ENCODE measurements at places on chromosomes 7 and 10.

DNA sequence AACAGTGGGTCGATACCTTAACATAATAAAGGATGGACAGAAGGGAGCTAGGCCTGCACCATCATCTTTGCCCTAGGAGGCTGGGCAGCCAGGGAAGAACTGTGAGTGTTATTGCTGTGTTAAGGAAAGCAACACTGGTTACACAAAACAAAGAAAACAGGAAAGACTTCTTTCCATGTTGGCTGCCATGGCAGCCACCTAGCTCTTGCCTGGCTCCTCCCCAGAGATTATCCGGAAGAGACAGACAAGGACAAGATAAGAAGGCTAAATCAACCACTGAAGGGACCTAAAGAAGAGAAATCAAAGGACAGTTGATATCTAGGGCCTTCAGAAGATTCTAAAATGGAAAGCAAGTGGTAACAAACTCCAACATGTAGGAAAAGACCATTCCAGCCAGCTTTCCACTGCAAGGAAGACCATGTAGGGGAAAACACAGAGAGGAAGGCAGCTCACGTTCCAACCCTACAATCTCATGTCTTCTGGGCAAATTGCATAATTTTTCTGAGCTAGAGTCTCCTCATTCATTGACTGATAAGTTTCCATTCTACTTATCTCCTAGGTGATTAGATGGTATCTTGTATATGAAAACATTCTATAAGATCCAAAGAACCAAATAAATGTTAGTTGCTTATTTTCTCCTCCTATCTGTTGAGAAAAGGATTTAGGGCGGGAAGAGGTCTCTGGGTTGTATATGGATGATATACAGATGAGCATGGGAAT is 51.2 kb downstream of the SP8 start:
- DNase-seq = no peak

DNA sequence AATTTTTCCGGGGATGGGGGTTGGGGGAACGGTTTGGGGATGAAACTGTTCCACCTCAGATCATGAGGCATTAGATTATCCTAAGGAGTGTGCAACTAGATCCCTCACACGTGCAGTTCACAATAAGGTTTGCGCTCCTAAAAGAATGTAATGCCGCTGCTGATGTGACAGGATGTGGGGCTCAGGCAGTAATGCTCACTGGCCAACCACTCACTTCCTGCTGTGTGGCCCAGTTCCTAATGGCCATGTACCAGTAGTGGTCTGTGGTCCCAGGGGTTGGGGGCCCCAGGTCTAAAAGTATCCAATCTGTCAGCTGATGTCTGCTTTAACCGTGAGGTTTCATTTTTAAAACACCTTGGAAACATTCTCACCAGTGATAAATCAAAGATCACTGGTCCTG is 2.2 kb downstream of the STN1 start:
- no peak for DNase-seq

GRCh38 chr10:129766611-129767550 is 197.2 kb downstream of the EBF3 start:
- no peak for DNase-seq

DNA sequence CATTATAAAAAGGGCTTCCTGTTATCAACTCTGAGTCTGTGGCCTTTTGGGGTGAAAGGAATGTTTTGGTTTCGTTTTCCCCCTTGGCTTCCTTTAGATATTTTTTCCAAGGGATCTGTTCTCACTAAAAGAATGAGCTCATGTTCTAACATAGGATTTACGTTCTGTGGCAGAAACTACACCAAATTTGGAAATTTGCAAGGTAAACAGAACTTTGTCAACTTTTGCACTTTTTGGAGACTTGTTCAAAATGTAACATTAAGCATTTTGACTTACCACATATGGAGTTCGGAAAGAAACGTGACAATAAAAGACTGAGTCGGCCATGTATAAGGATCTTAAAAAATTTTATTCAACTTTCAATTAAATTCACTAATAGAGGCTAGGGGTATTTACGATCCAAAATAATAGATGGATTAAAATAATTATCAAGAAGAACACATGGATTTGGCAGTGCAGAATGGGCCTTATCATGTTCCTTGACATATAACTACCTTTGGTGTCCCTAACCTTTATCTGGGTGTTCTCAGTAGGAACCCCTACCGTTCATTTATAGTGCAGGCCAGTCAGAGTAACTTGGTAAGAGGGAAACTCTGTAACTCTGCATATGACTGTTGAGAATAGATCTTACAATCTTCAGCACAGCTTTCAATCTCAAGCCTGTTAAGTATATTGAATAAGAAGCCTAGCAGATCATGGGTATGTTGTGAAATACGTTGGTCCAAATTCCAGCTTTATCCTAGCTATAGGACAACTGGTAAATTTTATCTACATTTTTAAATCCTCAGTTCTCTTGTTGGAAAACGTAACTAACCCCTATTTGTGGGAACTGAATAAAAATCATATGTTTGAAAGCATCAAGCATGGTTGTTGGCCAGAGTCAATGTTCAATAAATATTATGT is 11.8 kb downstream of the CPED1 start:
- DNase-seq = no peak

DNA sequence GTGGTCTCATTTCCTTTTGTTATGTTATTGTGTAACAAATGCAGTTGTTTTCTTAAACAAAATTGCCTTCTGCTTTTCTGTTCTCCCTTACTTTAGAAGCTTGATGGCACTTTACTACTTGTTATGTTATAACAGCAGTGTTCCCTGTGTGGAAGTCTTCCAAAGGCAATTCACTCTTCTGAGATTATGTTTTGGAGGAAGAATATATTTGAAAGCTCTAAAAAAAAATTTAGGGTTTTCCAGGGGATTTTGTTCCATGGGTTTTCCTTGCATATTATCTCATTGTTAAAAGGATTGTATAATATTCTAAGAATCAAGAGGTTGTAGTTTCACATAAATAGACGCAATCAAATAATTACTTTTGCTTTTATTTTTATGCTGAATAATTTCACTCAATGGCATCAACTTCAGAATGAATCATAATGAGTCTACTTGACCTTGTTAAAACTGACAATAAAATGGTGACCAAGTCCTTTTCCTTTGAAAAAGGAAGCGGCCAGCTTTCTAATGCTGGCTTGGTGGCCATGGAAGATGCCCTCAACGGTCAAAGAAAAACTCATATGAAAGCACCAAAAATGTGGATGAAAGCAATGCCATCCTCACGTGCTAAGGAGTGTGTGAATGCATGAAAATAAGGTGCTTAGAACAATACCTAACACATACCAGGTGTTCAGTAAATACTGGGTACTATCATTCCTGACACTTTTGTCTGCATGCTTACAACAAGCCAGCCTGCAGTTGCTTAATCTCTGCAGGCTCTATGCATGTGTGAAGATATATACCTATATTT is 92.4 kb upstream of the KLF6 start:
- no peak for DNase-seq

DNA sequence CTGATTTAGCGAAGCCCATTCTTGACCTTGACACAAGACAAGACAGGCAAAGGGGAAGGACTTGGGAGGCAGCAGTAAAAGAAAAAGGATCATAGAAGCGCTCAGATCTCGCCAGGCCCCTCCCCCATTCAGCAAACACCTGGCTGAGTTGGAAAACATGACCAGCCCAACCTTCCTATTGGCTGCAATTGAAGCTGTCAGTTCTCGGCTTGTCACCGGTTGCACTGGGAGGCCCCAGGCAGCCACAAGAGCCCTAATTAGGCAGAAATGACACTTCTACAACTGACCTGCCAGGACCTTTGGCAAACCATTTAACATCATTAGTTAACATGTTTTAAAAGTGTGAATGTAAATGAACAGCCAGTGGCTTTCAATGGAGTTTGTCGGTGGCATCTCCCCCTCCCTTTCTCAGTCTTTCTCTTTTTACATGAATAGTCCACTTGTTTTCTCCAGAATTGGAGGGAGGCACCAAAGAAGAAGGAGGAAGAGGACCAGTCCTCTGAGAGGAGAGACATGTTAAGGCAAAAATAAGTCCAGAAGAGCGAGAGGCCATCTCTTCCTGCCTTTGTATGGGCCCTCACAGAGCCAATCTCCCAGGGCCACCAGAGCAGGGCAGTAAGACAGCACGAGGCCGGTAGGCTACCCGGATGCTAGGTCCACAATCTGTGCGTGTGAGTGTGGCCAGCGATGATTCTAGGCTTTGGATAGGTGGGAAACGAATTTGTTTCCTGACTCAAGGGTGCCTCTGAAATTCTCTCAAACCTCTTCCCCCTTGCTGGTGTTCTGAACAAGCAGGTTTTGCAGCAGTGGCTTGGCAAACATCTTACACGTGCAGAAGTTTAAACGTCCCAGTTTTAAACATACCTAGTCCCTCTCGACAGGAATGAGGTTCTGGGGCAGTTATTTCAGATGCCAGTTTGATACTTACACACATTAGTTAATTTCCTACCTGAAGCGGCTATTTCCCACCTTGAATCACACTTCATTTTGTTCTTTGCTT is 15.0 kb upstream of the ENO4 start:
- DNase-seq = no peak

DNA sequence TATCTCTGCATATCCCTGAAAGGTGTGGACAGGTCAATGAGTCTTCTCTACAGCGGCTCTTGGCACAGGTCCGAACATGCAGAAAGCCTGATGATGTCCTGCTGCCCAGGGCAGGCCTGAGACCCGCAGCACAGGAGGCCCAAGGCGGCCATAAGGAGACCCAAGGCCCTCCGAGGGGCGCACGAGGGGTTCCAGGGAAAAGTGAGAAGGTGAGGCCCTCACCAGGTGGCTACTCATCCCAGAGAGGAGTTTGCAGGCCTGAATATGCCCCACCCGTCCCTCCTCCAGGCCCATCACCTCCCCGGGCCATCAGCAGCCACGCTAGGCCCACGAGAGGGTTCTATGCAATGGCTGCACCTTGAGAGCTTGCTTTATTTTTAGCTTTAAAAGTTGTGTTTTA is 173.4 kb upstream of the RHEB start:
- DNase-seq = no peak

GRCh38 chr7:33432821-33433220 is 303.5 kb downstream of the BBS9 start:
- no peak for DNase-seq

DNA sequence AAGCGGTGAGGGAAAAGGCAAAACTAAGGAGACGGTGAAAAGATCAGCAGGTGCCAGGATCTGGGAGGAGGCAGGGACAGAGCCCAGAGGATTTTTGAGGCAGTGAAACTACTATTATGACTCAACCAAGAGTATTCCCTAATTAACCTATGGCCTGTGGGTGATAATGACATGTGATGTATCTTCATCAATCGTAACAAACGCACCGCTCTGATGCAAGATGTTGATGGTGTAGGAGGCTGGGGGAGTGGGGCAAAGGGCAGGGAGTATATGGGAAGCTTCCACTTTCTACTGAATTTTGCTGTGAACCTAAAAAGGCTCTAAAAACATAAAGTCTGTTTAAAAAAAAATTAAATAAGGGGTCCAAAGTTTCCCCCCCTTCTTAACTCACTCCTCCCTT is 25.5 kb upstream of the EZH2 start:
- no peak for DNase-seq

DNA sequence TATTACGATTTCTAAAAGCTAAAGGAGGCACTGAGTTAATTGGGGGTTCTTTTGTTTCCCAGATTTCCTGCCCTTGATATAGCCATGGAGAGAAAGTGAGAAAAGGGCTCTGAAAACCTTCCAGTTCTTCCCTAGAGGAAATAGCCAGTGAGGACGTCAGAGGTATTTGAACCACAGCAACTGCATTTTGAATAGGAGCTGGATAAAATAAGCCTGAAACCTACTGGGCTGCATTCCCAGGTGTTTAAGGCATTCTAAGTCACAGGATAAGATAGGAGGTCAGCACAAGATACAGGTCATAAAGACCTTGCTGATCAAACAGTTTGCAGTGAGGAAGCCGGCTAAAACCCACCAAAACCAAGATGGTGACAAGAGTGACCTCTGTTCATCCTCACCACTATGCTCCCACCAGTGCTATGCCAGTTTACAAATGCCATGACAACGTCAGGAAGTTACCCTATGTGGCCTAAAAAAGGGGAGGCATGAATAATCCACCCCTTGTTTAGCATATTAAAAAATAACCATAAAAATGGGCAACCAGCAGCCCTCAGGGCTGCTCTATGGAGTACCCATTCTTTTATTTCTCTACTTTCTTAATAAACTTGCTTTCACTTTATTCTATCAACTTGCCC is 85.1 kb upstream of the FRMD4A start:
- DNase-seq = no peak

DNA sequence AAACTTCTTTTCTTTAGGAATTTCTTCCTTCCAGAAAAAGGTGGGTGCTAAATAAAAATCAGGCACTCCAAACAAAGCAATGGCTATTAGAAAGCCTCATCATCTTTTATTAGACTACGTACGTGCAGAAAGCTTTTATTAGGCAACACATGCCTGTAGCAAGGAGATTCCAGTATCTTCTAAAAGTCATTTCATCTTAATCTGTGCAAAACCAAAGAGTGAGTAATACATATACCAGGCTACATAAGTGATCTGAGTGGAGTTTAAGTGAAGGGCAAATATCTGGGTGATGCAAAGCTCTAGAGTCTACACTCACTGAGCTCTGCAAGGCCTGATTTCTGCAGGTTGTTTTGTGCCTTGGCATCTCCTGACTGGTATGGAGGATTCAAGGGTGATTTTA is 231.7 kb downstream of the ELMO1 start:
- no peak for DNase-seq

GRCh38 chr10:75663947-75664664 is 232.7 kb downstream of the LRMDA start:
- DNase-seq = no peak

DNA sequence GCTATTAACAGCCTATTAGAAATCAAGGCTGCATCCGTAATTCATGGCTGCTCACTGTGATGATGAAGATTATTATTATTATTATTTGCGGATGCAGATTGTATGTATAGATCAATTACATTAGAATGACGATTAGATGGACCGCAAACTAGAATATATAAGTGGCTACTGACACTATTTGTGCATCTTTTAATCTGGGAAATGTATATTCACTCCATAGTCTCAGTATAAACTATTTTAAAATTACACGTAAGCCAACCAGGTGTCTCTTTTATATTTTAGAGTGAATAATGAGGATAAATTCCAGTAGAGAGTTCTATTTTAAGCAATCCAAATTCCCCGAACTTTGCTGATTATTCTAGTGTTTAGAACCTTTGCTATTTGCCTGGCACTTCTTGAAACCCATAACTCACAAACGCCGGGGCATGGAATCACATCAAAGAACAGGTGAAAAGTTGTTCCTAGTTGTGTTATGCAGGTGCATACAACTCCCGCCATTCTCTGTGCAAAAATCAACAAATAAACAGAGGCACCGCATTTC is 509 bp upstream of the ING3 start:
- DNase-seq = no peak

DNA sequence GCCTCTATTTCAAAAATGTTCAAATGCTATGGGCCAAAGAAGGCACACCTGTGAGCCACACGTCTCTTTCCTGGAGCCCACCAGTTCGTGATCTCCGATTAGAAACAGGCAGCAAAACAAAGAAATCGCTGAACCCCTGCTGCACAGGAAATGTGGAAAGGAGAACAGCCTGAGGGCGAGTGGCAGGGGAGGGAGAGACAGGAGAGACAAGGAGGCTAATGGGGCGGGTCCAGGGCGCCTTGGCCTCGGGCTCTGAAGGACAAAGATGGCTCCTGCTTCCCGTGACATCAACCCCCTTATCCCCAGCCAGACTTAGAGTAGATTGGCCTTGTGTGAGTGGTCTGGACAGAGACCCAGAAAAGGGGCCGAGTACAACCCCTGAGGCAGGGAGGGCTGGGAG is 62.4 kb upstream of the DOCK1 start:
- DNase-seq = no peak

GRCh38 chr7:46705386-46706255 is 784.5 kb upstream of the IGFBP3 start:
- no peak for DNase-seq

Data from naive B cell (primary cell).